ENCODE measurements at places on chromosomes 13 and 19.
A peak's percentile ranks its signal among the peaks of the same experiment; 100 is the strongest.

DNA sequence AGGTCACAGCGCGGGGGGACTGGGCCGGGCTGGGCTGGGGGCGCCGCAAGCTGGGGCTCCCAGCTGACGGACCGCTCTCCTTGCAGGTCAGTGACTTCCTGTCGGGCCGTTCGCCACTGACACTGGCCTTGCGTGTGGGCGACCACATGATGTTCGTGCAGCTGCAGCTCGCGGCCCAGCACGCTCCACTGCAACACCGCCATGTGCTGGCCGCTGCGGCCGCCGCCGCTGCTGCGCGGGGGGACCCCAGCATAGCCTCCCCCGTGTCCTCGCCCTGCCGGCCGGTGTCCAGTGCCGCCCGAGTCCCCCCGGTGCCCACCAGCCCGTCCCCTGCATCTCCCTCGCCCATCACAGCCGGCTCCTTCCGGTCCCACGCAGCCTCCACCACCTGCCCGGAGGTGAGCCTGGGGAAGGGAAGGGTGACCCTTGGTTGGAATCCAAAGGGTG, 5.7 kb downstream of the MIDN start:
- peak overlapping the region; percentile 73 for H3K27ac ChIP-seq
- H3K27me3 ChIP-seq = peaks cover 23% of the 10 kb centered on the region
- H3K4me3 ChIP-seq = peak overlapping the region; percentile 56
- H3K4me1 ChIP-seq = peaks cover 32% of the 10 kb centered on the region
- peaks cover 18% of the 10 kb centered on the region for H3K36me3 ChIP-seq

- DNase-seq = no peak
- H3K4me1 ChIP-seq = peaks cover 18% of the 10 kb centered on the region
- H3K36me3 ChIP-seq = no peaks in the 10 kb centered on the region
- no peak overlapping the region for H3K27ac ChIP-seq
These were observed 56.1 kb downstream of the KDM4B start for GRCh38 chr19:5025027-5025426.

- no peaks in the 10 kb centered on the region for H3K27me3 ChIP-seq
- no peak for DNase-seq
- no peaks in the 10 kb centered on the region for H3K4me1 ChIP-seq
- H3K36me3 ChIP-seq = no peaks in the 10 kb centered on the region
- H3K4me3 ChIP-seq = no peak overlapping the region
These were observed 39.4 kb upstream of the DACH1 start for GRCh38 chr13:71906448-71906847.

DNA sequence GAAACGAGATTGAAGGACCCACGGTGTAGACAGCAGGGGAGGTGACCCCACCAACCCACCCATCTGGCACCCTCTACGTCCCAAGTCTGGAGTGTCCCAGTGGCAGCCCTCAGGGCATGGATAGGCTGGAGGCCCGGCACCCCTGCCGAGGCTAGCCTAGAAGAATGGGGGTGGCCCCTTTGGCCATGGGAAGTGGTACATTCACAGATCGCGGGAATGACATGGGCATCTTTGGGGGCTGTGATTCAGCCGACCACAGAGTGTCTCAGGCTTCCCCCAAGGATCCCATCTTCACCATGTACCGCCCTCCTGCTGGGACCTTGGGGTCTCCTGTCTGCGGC, 11.3 kb upstream of the MKNK2 start:
- peak overlapping the region; percentile 92 for H3K27ac ChIP-seq
- peak overlapping the region; percentile 91 for H3K4me3 ChIP-seq
- H3K27me3 ChIP-seq = peaks cover 1% of the 10 kb centered on the region

- peaks cover 8% of the 10 kb centered on the region for H3K4me1 ChIP-seq
- DNase-seq = no peak
- H3K4me3 ChIP-seq = no peak overlapping the region
These were observed 64.3 kb downstream of the RASL11A start for GRCh38 chr13:27334774-27335435.

DNA sequence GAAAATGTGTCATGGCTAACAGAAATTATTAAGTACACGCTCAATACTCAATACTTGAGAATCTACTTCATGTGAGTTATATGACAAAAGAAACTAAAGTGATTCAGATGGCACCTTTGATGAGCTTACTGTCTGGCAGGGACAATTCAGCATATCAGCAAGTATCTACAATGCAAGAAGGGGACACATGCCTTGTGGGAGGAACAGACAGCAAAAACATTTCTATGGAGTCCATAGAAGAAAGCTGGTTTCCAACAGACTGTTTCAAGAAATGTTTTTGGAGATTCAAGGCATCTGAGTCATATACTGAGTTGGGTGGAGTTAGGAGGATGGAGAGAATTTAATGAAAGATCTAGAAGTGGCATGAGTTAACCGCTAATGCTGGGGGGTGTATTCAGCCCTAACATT, 54.7 kb downstream of the MBNL2 start:
- H3K4me3 ChIP-seq = peak overlapping the region; percentile 72
